Left colon (tissue), 2 donors: ENCODE measurements at places on chromosomes 3 and 15.
A peak's percentile ranks its signal among the peaks of the same experiment; 100 is the strongest.

- no peak for DNase-seq
Observed at GRCh38 chr15:76994971-76995945, at the start of gene PSTPIP1. TSS of gene PSTPIP1 (plus strand) at chr15:76995126. CDS start at chr15:76995574, 448 bp downstream.

- no peak for DNase-seq
Observed at GRCh38 chr3:34155666-34156065, 357.2 kb downstream of the PDCD6IP start.

- no peak for DNase-seq
Observed at GRCh38 chr3:119376758-119377157, 82.6 kb downstream of the ARHGAP31 start.

GRCh38 chr3:69901802-69902201 is 97.7 kb upstream of the SAMMSON start:
- DNase-seq, result no peak

DNA sequence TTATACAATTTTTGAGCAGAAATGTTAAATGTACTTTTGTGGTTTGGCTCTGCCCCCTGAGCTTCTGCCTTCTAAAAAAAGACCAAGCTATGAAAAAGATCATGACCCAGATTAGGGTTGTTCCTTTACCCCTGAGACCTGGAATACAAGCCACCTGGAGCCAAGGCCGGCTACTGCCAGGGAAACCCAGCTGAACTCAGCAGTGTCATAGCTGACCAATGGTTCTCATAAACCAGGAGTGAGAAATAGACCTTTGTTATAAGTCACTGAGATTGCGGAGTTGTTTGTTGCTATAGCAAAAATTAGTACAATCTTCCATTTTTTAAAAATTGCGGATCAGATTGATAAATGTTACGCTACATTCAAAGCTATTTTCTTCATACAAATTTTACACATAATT is 1261.7 kb downstream of the ROBO1 start:
- no peak for DNase-seq

- no peak for DNase-seq
Observed at GRCh38 chr3:126024049-126024854, 55.3 kb downstream of the ROPN1B start.

DNA sequence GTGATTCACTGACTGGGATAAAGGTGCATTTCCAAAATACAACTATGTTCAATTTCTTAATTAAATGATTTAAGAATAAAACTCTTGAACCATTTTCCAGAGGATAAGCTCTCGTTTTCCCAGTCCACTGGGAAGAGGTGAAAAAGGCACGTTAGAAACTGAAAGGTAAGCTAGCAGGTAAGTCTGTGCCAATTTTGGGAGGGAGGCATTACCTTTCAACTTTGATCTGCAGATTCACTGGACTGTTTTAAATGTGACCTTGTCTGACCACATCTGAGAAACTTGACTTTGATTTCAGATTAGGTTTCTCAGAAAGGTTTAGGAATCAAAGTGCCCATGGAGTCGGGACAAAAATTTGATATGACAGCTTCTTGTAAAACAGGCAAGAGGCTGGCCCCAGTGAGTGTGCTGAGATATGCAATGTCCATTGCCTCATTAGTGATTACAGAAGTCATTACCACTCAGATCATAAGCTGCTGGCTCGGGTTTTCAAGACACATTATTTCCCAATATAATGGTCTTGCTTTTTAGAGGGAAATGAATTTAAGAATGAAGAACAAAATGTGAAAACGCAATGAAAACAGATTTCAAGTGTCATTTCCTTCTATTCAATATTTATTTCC is 118.8 kb downstream of the ADAMTS9 start:
- DNase-seq, result no peak

DNA sequence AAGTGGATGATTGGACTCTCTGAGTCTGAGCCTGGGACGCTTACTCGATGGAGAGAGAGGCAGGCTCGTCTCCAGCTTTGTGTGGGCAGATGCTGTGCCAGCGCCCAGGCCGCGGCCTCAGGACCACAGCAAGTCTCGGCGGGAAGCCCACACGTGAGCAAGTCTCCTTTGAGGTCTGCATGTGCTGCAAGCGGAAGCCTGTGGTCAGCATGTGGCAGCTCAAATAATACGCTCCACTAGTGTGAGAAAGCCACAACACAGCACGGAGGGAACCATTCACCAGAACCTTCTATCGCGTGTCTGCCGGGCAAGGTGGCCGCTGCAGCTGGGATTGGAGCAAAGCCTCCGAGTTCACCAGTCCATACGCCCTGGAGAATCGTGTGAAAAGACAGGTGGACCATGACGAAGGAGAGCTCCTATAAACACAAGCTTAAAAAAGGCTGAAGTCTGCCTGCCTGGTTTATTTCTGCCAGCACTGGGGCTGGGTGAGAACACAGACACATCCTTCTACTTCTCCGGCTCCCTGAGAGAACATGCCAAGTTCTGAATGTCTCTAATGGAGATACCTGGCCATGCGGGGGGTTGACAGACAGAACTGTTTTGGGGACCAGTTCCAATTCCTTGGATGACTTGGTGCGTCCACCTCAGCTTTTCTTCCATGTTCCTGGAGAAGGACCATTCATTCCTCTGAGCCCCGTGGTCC is 82.0 kb upstream of the LRIG1 start:
- peak; percentile 21 for DNase-seq

GRCh38 chr15:74725225-74725774 is at the start of gene CYP1A1:
TSS of gene CYP1A1 (minus strand) at chr15:74725528. CDS start at chr15:74723097, 2,431 bp downstream.
- peak; percentile 57 for DNase-seq

DNA sequence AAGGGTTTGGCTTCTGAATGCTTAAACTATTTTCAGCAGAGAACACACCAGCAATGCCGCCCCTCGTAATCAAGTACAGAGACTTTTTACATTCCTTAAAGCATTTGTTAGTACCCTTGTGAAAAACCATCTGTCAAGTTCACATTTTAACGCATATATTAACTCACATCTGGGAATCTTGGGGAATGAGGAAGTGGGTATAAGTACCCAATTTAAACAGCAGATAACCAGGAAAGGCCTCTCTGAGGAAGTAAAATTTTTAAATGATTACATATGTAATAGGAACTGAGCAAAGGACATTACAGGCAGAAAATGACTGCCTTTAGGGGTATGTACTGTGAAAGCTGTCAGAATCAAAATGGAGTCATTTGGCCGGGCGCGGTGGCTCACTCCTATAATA is 12.8 kb upstream of the CFAP44 start:
- no peak for DNase-seq

GRCh38 chr3:88773766-88774165 is 333.7 kb upstream of the EPHA3 start:
- no peak for DNase-seq

- no peak for DNase-seq
Observed at GRCh38 chr3:126057936-126058335, 26.0 kb downstream of the SLC41A3 start.

- no peak for DNase-seq
Observed at GRCh38 chr3:112718516-112718915, 77.6 kb upstream of the CCDC80 start.

- no peak for DNase-seq
Observed at GRCh38 chr3:13229273-13229949, 156.2 kb upstream of the IQSEC1 start.

GRCh38 chr15:70053716-70054229 is 43.9 kb downstream of the TLE3 start:
- DNase-seq, result no peak

GRCh38 chr15:25515633-25516032 is 76.8 kb upstream of the UBE3A start:
- no peak for DNase-seq

DNA sequence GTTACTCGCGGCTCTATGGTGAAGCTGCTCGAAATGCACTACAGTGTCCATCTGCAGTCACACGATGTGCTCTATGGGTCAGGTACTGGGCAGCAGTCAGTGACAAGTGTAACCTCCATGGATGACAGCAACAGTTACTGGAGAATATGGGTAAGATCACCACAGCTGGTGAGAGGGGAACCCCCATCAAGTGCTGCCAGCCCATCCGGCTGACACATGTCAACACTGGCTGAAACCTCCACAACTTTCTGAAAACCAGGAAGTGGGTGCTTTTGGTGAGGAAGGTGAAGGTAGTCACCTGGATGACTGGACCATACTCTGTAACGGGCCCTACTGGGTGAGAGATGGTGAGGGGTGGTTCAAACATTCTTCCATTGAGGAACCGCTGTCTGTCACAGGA is 87.4 kb upstream of the C15orf39 start:
- DNase-seq, result no peak

DNA sequence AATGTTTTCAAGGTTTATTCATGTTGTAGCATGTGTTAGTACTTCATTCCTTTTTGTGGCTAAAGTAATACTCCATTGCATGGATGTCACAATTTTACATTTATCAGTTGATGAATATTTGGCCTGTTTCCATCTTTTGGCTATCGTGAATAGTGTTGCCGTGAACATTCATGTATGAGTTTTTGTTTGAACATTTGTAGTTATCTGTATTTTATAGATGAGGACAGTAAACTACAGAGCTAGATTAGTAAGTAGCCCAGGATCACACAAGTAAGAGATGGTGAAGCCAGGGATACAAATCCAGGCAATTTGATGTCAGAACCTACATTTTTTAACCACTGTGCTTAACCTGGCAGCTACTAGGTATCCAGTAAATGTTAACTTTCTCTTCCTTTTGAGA is 63.2 kb downstream of the ASTE1 start:
- DNase-seq, result no peak

- no peak for DNase-seq
Observed at GRCh38 chr15:45084163-45084562, 29.8 kb downstream of the DUOX2 start.

GRCh38 chr3:105906345-105906744 is 37.5 kb upstream of the CBLB start:
- no peak for DNase-seq

DNA sequence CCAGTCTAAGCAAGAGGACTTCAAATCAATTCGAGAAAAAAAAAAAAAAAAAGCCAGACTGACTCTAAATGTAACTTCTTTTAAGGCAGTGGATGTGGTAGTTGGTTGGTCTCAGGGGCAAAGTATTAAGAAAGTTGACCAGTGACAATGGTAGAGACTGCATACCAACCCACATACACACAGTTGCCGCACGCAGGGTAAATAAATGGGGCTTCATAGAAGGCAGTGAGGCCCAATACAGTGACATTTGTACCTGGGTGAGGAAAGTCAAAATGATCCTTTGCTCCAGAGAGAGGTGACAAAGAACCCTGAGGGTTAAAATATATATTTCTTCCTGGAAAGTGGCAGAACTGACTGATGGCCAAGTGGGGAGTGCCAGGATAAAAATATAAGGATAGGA is 100.8 kb upstream of the MEX3B start:
- DNase-seq, result no peak

DNA sequence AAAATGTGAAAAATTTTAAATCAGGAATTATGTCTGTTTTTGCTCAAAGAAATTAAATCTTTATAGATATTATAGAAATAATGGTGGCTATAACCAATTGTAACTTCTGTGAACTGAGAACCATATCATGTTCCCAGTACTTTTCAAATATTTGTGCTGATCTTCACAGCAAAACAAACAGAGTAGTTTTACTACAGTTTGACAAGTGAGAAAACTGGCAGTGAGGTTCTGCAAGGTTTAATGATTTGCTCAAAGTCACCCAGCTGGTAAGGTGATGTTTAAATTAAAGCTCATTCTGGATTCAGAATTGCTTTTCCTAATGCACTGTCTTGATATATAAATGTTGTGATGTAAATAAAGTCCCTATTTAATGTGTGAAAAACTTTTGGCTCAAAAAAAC is 22.0 kb upstream of the SPTSSB start:
- no peak for DNase-seq

DNA sequence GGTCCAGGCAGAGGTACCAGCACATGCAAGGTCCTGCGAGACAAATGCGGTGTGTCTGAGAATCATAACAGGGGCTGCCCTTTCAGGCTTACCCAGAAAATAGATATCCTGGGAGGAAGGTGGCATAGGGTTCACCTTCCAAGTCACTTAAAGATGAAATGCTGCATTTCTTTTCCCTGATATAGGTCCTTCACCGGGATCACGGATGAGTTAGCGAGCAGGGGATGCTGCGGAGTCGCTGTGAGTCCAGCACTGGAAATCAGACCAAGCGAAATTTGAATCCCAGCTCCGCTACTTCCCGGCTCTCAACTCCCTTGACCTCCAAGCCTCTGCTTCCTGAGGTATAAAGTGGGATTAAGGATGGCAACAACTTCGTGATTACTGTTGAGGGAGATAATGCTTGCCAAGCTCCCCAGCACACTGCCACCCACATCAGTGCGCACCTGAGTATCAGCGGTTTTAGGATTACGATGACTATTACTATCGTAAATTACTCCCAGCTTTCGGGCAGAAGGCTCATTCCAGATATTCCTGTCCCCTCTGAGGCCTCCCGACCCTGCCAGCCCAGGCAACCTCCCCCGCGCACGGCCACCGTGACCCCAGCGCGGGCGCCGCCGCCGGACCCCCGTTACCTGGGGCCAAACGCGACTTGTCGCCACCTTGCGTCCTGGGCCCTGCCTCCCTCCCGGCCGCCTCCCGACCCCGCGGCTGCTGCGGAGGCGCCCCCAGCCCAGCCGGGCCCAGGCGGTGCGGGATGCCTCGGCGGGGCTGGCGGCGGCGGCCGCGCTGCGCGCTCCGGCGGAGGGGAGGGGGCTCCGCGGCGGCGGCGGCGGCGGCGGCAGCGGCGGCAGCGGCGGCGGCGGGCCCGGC is 589 bp upstream of the GPR27 start:
- no peak for DNase-seq

DNA sequence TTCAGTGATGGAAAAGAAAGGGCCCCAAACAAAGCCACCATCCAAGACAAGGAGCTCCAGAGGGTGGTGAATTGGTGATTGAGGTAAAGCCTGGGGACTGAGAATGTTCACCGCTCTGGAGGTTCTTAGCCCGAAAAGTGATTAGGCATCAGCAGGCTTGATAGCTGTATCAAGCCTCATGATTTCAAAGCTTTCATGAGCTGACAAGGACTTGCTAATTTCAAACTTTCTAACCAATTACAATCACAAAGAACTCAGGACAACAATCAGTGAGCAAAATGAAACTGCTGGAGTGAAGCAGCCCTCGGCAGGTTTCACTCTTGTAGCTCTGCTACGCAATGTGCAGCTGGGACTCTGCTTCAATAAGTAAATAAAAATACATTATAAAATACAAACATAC is 391.3 kb downstream of the TIGIT start:
- no peak for DNase-seq

GRCh38 chr3:128306481-128306880 is 153.2 kb downstream of the EEFSEC start:
- DNase-seq, result no peak

DNA sequence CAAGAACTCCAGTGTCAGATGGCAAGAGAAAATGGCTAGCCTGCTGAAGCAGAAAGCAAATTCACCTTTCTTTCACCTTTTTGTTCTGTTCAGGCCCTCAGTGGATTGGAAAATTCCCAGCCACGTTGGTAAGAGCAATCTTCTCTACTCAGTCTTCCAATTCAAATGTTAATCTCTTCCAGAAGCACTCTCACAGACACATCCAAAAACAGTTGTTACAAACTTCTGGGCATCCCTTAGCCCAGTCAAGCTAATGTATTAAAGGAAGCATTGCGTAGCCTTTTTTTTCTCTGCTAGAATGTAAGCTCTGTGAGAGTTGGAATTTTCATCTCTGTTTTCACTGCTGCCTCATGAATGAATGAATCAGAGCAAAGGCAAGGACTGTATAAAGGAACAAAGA is 109.2 kb upstream of the ROBO2 start:
- DNase-seq, result no peak

GRCh38 chr15:59281699-59282098 is 75.1 kb downstream of the LDHAL6B start:
- DNase-seq, result no peak
